Purkinje cell (primary cell): ENCODE measurements at places on chromosomes 11 and 22. TPM values are rescaled to one million over a fixed set of nuclear protein-coding genes. Genes with fewer than 3 reads are reported as not detected.

The KCTD14 gene
- 0.79 TPM in 1 of 2 replicates, not detected in the other for polyA plus RNA-seq

The TRIM29 gene
- not detected in 2 replicates for polyA plus RNA-seq

The HOATZ gene
- polyA plus RNA-seq = not detected in 2 replicates

The OR5T2 gene
- polyA plus RNA-seq = not detected in 2 replicates

The SAA2 gene
- polyA plus RNA-seq = not detected in 2 replicates

The GALNT18 gene
- polyA plus RNA-seq = 81.2 and 104 TPM in 2 replicates

The LDLRAD3 gene
- polyA plus RNA-seq = 1.2 and 2.7 TPM in 2 replicates

The SOX10 gene
- polyA plus RNA-seq = 0.29 and 1.9 TPM in 2 replicates

The OLFML1 gene
- polyA plus RNA-seq = 1.5 TPM in 1 of 2 replicates, not detected in the other

The TMEM191C gene
- 1.7 and 4.4 TPM in 2 replicates for polyA plus RNA-seq

The MAPK8IP2 gene
- polyA plus RNA-seq = 5.1 and 5.8 TPM in 2 replicates

The NRIP3 gene
- polyA plus RNA-seq = 12.3 and 14.6 TPM in 2 replicates
